ENCODE measurements at places on chromosomes 1 and 21.

- DNase-seq, result no peak
Observed at GRCh38 chr1:178541379-178541778, 28.5 kb downstream of the TEX35 start.

DNA sequence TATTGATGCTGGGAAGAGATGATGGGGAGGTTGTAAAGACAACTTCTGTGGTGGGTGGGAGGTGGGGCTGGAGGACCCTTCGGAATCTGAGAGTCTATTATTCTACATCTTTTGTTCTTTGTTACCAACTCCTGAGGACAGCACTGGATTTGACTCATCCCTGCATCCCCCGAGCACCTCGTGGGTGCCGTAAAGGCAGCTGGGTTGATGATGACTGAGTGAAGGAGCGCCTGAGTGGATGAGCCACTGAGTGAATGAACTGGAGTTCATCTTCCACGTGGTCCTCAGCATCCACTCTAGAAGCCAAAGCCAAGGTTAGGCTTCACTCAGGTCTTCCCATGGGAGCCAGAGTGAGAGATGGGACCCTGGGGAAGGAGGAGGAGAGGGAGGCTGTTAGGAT is 77.6 kb downstream of the LRRN2 start:
- DNase-seq, result no peak

DNA sequence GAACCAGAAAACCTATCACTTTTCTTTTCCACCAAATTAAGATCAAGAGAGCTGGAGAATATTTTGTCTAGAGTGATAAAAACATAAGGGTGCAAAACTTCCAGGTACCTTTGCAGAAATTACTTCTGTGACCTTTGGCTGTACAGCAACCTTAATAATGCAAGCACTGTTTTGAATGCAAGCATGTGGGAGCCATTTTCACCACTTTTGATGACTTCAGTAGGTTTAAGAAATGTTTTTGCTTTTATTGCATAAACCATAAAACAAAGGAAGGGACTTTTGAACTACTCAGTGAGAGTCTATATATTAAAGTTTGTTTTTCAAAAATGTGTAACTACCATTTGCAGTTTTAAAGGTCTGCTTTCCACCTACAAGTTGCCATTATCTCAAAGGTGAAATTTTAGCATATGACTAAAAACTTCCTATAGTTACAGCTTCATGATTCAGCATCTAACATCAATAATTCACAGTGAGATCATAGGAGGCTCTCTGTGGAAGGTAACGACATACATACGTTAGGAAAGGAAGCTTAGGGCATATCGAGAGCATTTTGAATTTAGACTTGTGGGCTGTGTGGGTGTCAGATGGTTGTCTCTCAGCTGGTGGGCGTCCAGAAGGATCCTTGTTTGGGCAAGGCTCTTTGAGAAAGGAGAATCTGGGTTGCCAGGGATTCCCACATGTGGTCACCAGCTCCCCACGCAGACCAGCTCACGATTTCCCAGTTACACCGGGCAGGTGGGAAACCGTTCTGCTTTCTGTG is 1.1 kb upstream of the GADD45A start:
- DNase-seq, result no peak

DNA sequence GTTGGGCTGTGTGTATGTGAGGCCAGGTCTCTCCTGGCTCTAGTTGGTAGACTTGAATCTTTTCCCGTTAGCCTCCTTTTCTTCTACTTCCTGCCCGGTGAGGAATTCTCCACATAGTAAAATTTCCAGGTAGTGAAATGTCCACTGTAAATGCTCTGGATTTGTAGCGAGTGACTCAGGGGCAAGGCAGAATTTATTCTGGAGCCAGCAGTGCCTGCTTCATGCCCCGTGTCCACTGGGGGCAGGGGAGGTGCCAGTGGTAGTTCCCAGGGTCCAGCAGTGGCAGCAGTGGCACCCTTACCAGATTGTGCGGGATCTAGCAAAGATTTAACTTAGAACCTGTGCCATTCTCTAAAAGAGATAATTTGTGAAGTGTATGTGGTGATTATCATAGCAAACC is 74.5 kb upstream of the USP24 start:
- no peak for DNase-seq

DNA sequence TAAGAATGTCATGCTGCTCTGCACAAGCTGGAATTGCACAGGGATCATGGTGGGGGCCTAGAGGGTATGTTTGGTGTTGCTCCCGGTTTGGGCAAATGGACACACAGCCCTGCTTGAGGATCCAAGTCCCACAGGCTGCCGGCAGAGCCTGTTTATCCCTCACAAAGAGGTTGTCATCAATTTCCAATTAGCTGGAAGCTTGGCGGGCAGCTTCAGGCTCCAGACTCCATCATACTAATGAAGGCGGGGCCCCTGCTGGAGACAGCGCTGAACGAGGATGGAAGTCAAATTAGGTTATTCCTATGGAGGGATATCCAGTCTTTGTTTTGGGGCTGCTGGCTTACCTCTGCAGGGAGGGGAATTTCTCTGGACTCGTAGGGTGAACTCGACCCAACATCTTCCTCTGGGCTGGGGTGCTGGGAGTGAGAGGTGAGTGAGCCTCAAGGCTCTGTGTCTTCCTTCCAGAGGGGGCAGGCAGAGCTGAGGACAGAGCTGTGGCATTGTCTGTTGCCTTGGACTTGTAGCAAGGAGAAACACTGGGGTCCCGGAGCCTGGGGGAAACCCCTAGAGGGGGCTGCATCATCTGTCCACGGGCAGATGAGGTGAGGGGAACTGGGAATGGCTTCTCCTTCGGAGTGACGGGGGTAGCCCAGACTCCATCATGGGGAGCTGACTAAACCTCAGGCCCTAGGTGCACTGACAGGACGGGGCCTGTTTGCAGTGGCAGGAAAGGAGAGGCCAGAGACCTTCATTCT is 24.9 kb upstream of the PARP1 start:
- no peak for DNase-seq

DNA sequence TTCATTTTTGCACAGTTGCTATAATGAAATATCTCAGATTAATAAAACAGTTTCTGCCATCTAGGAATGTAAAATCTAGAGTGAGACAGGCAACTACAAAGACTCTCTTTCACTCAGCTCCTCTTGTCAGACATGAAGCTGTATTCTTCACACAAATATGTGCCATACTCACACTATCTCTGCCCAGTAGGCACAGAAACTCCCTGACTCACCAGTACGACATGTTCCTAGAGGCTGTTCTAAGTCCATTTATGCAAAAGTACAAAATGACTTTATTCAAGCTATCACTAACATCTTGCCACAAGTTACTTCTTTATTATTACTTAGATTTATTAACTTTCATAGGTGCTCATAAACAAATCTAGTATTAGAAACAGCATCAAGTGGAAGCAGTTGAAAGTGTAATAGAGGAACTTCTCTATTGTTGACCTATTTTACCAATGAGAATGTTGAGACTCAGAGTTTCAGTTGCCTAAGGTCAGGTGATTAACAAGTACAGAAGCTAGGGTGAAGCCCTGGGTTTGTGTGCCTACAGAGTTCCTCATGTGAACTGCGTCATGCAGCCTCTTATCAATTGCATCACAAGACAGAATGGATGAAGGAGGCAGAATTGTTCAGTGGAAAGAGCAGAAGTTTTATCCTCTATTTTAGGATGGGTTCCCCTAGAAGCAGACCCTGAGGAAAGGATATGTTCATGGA is 98.9 kb downstream of the RGS2 start:
- DNase-seq, result no peak

GRCh38 chr21:22791986-22792560 is 1793.9 kb downstream of the NCAM2 start:
- no peak for DNase-seq

DNA sequence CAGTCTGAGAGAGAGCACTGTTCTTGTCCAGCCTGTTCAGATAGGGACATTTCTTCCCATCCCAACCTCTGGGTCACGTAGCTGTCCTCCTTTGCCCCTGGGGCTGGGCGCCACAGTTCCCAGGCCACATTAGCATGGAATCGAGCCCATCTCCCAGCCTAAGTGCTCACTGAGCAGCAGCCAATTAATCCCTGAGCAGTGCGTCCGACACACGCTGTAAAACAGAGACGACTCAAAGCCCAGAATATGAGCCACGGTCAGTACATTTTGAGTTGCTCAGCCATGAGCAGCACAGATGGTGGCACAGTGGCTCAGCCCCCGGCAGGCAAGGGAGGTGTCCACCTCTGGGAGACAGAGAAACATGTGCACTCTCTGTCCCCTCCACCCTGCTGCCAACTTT is 267.4 kb downstream of the NPHP4 start:
- DNase-seq, result no peak

DNA sequence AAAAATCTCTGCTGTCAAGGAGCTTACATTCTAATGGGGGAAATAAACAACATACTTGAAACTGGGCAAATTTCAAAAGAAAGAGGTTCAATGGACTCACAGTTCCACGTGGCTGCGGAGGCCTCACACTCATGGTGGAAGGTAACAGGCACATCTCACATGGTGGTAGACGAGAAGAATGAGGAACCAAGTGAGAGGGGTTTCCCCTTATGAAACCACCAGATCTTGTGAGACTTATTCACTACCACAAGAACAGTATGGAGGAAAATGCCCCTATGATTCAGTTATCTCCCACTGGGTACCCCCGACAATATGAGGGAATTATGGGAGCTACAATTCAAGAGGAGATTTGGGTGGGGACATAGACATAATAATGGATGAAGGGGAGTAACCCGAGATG is 226.4 kb downstream of the ZP4 start:
- DNase-seq, result no peak

DNA sequence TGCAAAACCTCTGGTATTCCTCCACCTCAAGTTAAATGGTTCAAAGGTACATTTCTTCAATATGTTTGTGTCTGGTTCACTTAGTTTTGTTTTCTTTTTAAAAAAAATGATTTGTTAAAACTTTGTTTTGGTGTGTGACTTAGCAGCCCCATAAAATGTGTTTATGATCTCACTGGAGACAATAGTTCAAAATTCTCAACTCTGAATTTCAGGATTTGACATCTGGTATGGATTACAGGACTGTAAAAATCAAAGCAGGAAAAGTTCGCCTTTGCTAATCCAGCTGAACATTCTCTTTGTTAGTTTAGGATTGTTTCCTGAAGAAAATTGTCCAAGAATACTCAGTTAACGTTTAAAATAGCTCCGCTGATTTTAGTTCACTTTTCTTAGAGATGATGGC is 231.7 kb downstream of the HMCN1 start:
- no peak for DNase-seq

DNA sequence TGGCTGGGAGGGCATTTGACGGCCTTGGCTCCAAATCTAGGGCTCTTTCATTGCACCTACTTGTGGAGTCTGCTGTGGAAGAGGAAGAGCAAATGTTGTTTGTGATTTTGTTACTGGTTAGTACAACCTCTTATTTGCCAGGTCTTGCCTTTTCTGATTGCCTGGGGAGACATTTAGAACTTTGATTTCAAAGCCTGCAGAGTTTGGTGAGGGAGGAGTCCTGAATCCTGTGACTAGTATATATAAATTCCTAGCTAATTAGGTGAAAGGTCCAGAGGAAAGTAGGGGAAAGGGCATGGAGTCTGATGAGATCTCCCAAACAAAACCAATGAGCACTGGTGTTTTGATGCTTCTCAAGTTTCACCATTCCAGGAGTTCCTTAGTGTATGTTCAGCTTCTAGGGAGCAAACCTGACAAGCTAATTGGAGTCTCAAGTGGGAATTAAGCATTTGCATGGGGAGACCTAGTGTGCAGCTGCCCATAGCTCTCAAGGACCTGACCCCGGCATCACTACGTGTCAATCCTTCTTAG is 5.1 kb upstream of the HMGCS2 start:
- DNase-seq, result no peak

GRCh38 chr1:55045430-55045829 is 6.1 kb downstream of the PCSK9 start:
- DNase-seq, result no peak

- no peak for DNase-seq
Observed at GRCh38 chr1:24551960-24552571, 3.8 kb upstream of the NCMAP start.

DNA sequence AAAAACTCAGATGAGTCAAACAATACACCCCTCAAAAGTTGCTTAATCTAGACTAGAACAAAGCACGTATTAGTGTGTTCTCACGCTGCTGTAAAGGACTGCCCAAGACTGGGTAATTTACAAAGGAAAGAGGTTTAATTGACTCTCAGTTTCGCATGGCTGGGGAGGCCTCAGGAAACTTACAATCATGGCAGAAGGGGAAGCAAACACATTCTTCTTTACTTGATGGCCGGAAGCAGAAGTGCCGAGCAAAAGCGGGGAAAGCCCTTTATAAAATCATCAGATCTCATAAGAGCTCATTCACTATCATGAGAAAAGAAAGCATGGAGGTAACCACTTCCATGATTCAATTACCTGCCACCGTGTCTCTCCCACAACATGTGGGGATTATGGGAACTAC is 10.1 kb downstream of the JAM2 start:
- DNase-seq, result no peak

DNA sequence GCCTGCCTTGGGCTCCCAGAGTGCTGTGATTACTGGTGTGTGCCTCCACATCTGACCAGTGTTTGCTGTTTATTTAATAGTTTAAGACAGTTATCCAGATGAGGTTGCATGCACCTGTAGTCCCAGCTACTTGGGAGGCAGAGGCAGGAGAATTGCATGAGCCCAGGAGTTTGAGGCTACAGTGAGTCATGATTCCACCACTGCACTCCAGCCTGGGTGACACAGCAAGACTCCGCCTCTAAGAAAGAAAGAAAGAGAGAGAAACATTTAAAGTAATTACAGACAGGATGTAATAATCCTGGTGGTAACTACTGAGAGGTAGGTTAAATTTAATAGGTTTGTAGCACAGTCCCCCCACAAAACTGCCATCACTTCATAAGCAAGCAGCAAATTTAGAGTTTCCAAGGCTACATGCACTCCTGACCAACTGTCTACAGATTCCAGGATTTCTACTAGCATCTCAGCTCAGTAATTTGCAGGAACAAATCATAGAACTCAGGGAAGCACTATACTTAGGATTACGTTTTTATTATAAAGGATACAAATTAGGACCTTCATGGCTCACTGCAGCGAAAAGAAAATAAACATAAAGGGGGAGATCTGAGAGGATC is 89.6 kb downstream of the PKN2 start:
- no peak for DNase-seq

DNA sequence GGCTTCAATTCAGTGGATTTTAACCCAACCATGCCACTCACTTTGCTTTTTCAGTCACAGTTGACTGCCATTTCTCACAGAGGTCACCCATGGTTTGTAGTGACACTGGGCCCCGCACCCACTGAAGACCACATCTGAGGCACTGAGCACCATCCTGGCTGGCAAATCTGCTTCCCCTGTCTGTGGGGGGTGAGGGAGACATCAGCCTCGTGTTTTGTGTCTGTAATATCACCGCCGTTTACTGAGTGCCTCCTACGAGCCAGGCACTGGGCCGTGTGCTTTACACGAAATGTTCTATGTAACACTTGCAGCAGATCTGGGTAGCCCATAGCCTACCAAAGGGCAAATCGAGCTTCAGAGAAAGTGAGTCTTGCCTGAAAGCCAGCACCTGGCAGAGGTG is 161.8 kb downstream of the PGBD5 start:
- no peak for DNase-seq

- peak; percentile 69 for DNase-seq
Observed at GRCh38 chr1:185646202-185646683, 87.9 kb upstream of the HMCN1 start.

DNA sequence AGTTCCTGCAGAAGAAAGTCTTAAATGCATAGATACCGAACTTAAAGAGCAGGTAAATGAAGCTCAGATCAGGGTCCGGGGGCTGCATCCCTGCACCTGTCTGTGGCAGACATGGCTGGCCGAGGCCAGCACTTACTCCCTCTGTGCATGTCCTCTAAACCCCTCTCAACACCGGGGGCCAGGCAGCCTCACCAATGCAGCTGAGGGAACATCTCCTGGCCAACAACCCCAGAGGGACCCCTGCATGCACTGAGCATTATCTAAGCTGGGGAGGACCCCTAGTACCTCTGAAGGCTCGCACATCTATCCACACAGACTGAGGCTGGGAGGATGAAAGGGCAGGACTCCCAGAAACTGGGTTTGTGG is 18.4 kb downstream of the TTC34 start:
- DNase-seq, result no peak

All from thyroid gland (tissue), 4 donors.